ENCODE measurements at places on chromosomes 3 and 15.

- DNase-seq = no peak
Measured at GRCh38 chr3:45967724-45968123, 24.5 kb downstream of the CXCR6 start.

- DNase-seq = no peak
Measured at GRCh38 chr3:177530908-177531307, 333.6 kb upstream of the TBL1XR1 start.

DNA sequence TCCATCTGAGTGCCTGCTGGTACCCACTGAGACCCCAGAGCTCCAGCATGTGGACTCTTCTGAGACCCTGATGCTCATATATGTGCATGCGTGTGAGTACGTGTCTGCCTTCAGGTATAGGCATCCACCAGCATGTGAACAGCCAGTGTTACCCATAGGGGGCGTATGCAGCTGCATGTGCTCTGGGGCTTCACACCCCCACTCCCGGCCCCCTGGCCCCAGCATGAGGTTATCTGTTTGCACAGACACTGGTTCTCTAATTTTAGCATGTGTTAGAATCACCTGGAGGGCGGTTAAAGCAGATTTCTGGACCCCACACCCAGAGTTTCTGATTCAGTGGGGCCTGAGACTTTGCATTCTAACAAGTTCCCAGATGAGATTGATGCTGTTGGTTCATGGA lies 824 bp upstream of the CILP start:
- no peak for DNase-seq

DNA sequence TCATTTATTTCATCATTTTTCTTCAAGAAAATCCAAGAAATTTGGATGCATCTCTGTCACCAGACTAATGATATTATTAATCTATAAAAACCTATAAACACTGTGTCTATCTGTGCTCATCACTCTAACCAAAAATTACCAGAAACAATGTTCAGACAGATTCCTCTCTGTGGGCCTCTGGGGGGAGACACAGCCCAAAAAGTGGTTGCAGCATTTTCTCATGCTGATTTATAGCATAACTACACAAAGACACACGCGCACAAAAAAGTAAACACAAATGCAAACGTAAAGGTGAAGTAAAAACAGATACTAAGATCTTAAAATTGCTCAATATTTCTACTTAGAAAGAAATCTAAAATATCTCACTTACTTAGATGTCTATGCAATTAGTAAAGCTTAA lies 976.0 kb downstream of the GBE1 start:
- DNase-seq = no peak

DNA sequence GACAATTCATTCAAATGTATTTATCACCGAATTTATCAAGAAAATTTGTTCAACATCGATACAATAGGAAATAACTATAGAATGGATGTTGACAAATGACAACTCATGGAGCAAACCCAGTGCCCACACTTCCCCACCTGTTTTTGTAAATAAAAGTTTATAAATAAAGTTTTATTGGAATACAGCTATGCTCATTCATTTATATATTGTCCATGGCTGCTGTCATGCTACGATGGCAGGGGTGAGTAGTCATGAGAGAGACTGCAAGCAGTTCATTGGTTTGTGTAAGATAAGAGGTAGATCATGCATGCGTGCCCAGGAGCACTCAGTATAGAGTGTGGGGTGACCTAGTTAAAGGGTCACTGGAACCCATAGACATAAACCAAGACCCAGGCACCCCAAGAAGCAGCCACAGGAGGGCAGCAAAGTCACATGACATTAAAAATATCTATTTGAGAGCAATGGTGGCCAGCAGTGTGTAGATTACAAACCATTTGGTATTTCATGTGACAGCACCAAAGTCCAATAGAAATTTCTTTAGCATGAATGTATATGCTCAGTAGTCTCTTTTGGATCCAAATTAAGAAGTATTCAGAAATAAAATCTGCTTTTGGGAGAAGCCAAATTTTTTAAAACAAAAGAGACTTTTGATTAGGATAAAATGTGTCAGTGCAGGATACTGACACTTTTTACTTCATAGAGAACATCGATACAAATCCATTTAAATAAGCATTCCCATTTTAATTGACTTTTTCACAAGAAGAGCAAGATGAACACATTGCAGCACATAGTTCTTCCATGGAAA lies 794.8 kb downstream of the MCTP2 start:
- no peak for DNase-seq

DNA sequence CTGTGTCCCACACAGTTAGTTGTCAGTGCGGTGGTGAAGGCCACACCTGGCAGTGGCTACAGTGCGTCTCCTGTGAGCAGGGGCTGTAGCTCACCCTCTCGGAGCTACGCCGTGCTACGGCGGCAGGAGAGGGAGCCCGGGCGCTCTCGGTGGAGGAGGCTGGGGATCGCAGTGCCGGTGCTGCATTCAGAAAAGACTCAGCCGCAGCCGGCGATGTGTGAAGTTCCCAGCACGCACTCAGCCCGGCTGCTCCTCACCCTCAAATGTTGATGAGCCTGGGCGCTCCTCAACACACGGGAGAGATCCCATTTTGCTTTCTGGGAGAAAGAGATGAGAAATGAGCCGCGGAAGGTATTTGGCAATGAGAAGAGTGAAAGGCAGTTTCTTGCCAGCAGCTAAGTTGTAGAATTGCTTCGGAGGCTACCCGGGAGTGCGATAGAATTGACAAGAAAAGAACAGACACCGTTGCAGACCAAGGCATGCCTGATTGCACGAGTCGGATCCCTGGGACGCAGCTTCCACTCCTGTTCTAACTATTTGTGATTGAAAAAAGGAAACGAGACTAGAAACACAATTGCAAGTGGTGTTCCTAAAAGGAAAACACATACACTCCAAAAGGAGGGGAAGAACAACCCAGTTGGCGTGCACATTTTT lies at the start of gene UNC13C:
UNC13C (plus strand) TSS at position 189 of the 654 bp plus-strand sequence. CDS start 34,463 bp downstream, outside the sequence.
- no peak for DNase-seq

- DNase-seq = no peak
Measured at GRCh38 chr15:77251662-77252061, 168.2 kb downstream of the PEAK1 start.

- DNase-seq = no peak
Measured at GRCh38 chr3:115790759-115791158, 167.4 kb downstream of the GAP43 start.

DNA sequence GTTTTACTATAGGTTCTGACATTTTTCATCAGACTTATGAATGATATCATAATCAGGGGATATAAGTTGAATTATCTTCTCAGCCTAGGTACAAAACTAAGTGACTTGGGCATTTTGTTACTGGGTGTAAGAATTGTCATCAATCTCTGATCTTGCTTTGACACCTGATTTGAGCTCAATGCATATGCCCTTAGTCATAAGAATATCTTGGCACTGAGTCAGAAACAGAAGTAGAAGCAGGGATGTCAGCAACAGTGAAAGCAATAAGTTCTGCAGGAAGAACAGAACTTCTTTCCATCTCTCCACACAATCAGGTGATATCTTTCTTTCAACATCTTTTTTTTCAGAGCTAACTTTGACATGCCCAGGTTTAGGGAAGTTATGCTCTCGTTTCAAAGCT lies 14.6 kb downstream of the SLITRK3 start:
- no peak for DNase-seq

DNA sequence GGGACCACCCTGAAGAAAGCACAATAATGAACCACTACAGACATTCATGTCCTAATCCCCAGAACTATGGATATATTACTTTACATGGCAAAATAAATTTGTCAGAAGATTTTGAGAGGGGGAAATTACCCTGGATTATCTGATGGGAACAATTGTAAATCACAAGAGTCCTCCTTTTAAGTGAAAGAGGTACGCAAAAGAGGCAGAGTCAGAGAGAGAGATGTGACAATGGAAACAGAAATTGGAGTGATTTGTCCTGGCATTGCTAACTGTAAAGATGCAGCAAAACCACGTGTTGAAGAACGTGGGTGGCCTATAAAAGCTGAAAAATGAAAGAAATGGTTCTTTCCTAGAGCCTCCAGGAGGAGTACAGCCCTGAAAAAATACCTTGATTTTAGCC lies 1121.4 kb upstream of the ALCAM start:
- no peak for DNase-seq

DNA sequence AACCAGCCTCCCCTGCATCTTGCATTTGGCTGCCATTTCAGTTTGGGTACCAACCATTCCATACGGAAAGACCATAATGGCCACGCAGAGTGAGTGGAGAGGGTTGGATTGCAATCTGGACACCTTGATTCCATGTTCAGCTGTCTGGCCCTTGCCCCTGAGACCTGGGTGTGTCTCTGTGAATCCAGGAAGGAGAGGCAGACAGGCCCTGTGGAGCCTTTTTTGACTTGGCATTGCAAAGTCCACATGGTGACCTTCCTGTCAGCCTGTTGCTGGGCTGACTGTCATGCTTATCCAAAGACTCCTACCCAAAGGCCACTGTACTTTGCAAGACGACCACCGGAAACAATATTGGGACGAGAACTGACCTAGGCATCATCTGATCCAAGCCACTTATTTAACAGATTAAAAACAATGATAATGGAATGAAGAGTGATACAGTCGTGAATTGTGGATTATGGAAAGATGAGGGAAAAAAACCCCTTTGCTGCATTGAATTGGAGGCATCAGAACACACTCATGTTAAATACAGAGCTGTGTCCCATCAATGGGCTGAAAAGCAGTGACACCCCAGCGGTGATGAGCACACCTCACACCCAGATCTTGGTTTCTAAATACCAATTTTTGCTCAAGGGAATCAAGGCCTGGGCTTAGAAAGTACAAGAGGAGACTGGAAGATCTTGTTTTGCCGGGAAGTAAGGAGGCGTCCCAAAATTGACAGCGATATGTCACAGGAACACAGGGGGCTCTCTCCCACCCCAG lies 86.0 kb downstream of the LRRK1 start:
- DNase-seq = no peak

DNA sequence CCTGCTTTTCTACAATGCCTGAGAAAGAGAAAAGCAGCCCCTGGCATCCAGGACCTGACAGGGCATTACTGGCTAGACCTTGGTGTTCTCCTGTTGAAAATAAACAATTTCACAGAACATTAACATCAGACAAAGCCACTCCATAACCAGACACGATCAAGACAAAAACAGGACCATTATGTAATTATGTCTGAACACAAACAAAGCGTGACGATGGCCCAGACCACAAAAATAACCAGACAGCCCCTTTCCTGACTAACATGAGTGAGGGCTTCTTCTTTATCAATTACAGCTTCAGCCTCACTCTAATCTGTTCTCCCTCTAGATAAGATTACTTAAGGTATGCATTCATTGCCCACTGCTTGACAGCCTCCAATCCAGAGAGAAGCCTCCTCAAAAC lies 172.7 kb upstream of the LMCD1 start:
- no peak for DNase-seq

DNA sequence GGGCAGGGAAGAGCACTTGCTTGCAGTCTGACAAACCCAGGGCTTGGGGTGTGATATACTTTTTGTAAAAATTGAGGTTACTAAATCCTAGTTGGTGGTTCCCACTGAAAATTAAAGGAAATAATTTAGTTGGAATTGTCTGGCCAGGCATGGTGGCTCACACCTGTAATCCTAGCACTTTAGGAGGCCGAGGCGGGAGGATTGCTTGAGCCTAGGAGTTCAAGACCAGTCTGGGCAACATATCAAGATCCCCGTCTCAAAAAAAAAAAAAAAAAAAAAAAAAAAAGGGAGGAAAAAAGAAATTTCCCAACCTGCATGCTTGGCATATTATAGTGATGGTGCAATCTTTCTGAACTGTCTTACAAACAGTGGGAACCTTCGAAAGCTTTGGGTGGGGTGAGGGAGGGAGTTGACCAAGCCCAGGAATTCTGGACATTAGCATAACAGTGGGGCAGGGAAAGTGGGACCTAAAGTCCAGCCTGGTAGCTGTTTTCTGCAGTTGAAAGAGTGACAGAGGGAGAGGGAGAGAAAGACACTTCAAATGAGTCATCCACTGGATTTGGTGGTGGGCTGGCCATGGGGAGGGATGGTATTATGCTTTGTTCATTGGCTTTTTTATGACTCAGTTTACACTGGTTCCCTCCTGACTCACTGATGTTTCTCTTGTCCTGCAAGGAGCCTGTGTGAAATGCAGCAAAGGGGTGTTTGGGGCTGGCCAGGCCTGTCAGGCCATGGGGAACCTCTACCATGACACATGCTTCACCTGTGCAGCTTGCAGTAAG lies 41.1 kb downstream of the LIMD1 start:
- DNase-seq = no peak

DNA sequence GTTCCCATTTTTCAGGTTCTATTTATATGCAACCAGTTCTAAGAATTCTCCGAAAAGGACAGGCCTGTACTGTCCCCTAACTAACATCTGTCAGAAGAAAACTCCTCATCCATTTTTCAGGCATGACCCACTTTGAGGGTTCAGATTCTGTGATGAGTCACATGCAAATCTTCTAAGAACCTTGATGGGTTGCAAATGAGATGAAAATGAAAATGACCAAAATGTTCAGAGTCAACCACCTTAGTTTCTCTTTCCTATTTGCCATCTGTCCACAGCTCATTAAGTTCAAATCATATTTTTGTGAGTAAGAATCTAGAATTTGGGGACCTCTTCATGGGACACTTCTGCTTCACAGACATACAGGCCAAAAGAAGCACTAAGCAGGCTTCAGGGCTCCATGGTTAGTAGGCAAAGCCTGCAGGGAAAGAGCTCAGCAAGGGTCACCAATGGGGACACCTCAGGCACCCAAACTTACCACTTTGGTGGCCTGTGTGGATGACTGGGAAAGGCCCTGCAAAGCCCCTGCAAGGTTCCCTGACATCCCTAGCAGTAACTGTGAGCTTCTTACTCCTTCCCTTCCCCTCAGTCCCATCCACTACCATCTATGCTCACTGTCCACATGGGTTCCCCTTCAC lies 122.0 kb downstream of the WDR76 start:
- DNase-seq = peak; percentile 7

GRCh38 chr15:89085289-89085926 lies 2.8 kb upstream of the ABHD2 start:
- no peak for DNase-seq

- DNase-seq = peak; percentile 52
Measured at GRCh38 chr15:70556151-70556741, 207.1 kb downstream of the UACA start.

DNA sequence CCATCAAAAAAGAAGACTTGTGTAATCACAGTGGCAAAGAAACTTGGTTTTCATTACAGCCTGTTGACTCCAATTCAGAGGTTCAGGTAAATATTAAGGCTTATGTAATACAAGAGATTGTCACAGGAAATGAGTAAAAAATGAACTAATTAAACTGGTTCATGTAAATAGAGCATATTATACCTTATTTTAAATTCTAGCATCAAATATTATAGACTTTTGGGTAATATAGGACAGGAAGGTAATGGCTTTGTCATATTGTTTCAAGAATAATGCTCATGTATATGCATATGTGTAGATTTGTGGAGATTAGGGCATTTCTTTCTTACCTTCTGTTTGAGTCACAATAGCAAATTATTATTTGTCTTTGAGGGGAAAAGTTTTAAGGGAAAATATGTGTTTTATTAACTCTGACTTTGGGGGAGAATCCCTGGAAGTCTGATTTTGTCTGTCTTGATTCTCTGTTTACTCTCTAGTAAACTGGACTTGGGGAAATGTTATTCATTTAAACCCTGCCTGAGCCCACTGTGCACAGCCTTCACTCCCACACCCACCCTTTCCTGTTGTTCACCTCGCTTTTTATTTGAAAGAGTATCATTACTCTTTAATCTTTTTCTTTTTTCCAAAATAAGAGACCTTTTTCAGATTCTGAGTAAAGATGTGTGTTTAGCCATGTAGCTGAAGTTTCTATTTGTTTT lies 43.0 kb downstream of the RASA2 start:
- no peak for DNase-seq

- DNase-seq = no peak
Measured at GRCh38 chr3:172213200-172213599, 173.8 kb downstream of the FNDC3B start.
